ENCODE measurements at places on chromosomes 5 and 9.

- no peak for DNase-seq
These were observed 75.0 kb upstream of the MSX2 start for GRCh38 chr5:174649391-174649790.

DNA sequence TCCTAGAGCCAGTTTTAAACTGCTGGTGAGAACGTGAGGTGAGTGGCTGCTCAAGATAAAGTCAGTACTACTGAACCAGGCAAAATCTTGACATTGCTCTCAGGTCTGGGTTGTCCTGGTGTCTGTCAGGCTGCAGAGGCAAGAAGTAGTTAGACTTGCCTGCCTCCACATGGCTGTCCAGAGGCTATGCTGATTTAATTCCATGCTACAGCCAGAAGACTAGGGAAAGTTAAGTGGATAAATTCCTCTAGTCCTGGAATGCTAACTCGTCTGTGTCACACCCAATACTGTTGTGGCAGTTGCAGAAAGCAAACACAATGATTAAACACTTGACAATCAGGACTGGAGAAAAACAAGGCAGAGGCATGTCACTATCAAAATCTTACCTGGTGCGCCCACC is 118.9 kb downstream of the ACER2 start:
- DNase-seq: no peak

DNA sequence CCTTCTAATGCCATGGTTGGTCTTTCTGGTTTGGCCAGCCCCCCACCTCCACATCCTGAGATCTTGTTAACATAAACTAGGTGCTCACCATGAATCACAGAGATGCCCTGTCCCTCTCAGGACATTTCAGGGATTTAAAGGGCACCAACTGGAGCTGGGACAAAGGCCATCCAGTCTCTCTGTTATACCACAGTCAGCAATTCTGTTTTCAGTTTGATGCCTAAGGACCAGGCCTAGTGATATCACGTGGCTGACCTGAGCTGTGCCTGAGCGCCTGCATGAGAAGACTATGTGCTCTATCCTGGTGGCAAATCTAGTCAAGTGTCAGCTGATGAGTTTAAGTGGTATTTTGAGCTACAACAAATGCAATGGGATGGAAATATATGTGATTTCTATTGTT is 26.1 kb downstream of the SPIN1 start:
- no peak for DNase-seq

- DNase-seq: peak; percentile 31
These were observed 212.7 kb upstream of the PIK3R1 start for GRCh38 chr5:68002836-68003235.

DNA sequence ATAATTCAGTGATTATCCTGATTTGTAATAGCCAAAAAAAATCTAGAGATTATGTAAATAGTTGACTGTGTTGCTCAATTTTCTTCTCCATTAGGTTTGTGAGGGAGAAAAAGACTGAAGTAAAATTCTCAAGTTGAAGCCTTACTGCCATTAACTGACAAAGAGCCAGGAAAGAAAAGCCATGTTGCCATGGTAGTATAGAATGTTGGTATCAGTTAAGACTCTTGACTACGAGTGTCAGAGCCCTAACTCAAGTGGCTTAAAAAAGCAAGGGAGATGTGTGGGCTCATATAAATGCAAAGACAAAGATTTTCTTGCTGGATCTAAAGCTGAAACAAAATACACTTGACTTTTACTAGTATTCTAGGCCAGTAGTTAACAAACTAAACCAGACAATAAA is 571.7 kb downstream of the KCTD16 start:
- no peak for DNase-seq

DNA sequence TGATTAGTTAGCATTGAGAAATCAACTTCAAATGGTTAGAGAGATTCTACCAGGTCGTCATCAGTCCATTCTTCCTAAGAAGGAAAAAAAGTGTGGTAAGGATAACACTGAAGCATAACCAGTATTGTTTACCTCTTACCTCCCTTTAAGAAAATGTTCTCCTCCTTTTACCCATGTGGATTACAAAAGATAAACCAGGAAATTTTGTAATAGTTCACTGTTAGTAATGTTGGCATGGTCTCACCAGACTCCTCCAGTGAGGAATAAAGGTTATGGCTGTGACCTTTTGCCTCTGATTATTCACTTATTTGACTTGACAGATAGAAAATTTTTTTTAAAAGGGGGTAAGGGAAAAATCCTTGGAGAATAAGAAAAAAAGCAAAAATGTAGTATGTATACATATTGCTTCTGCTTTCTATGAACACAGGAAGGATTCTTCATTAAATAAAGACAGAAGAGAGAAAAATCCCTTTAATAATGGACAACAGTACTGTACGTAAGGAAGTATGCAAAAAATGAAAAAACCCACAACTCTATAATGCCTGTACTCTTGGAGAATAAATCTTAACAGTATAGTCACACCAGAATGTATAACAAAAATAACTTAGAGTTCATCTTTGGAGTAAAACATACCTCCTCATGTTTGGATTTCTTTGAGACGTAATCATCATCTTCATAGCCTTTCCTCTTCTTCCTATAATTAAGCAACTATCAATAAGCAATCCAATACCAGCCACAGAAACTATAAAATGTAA is 18.1 kb downstream of the CCNH start:
- no peak for DNase-seq

DNA sequence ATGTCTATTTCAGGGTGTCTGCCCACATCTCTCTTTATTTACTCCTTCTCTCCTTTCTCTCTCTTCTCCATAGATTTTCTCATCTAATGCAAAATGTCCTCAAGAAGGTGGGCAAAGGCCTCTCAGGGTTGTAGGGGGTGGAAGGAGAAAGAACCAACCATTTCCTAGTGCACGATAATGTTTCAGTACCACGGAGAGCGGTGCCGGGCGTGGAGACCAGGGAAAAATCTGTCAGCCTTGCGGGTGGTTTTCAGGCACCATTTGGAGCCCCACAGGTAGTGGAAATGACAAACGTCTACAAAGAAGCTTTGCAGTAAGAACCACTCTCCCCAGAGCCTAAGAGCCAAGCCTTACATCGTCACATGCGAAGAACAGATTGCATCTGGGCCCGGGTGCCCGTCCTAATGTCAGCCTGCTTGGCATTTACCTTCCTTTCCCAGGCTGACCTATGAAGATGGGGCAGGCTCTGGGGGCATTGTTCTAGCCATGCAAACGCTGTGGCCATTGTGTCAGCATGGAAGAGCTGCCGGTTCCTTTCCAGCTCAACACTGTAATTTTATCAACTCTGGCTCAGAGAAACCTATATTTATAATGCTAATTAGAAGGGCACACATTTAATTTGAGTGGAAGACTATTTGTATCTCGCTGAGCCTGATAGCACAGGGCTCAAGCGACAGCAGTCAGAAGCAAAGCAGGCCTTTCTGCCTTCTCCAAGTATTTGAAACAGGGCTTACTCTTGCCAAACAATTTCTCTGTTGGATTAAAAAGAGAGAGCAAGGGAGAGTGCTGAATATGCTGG is 430.1 kb upstream of the WWC1 start:
- no peak for DNase-seq

DNA sequence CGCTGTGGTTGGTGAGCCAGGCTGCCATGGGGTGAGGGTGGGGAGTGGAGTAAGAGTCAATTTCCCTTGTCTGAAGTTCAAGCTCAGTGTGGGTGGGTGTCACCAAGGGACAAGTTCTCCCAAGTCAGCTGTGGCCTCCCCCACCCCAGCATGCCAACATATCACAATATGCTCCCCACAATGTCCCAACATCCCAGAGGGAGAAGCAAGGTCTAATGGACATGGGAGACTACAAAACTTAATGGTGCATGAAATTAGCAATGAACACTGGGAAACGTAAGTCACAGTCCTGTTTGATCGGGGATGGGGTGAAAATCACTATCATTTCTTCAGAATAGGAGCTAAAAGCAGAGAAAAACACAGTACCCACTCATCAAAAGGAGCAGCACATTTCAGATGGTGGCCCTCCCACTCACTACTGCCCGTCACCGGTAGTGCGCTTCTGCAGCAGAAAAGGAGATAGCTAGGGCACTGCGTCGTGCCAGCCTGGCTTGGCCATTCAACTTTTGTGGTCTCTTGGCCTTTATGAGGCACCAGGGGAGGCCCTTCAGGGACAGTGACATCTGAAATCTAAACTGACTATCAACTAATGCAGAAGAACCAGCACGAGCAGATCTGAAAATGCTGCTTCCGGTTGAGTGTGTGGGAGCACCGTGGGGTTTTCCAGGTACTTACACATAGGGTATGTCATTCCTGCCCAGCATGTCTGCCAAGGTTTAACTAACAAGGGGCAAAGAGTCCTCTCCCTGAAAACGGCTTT is 20.5 kb upstream of the NDFIP1 start:
- no peak for DNase-seq

Measured in bone marrow (tissue), 2 donors.